ENCODE measurements at places on chromosomes 4 and X.

DNA sequence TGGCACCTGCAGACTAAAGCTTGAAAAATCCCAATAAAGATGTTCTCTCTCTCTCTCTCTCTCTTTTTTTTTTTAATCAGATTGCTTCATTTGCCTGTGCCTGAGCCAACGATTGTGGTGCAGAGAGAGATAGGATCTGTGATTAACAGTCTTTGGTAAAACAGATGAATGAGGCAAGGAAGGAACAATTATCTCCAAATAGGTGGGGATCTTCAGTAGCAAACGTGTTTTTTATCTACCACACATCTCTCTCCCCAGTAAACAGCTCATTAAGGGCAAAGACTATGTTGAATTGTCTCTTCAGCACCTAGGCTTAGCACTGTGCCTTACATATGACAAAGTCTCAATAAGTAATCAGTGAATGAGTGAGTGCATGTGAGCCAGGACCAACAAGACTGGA lies 96.3 kb downstream of the SMIM20 start:
- DNase-seq = no peak

- no peak for DNase-seq
Observed at GRCh38 chr4:54187148-54187547, 41.9 kb upstream of the PDGFRA start.

DNA sequence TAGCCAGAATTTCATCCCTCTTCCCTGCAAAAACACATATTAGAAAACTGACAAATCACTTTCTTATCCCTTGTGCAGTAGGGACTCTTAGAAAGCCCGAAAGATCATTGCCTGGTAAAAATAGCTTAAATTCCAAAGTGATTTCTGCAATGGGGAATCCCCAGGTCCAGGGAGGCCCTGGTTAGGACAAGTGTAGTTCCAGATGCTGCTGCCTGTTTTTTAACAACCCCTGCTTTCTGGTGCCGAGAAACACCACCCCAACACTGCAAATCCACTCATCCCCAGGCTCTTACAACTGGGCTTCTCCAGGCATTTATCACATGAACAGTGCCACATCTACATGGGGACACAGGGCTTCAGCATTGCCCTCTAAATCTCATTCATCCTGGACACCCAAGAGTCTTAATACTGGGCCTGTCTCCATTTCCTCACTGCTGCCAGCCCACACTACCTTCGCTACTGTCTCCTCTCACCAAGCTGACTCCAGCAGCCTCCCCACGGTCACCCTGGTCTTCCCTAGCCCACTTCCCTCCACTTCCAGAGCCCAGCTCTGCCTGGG lies 112.2 kb upstream of the PSAPL1 start:
- no peak for DNase-seq

- DNase-seq = no peak
Observed at GRCh38 chr4:1400831-1401408, 5.3 kb downstream of the NKX1-1 start.

DNA sequence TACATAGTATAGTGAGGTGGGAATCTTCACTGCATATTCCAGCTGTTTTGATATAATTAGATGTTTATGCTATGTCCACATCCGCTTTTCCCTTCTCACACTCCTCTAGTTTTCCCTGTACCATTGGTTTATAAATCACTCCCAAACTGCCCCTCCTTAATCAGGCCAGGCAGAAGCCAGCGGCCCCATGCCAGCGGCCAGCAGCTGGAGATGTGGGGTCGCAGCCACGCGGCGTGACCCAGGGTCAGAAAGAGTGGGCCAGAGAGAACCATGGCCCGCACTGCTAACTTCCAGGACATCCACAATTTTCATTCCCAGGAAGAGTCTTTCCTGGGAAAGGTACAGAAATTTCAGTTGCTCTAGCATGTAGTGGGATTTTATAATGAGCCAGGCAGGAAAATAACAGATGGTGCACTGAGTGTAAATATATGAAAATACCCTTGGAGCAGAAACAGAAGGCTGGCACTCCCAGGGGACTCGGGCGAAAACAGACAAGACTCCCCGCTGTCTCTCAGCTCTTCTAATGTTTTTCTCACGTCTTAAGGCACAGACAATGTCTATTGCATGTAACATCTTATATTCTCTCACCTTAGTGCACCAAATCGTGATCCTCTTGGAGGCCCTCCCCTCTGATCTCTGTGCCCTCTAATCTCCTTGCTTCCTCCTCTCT lies 145.9 kb upstream of the ZFP42 start:
- DNase-seq = no peak

GRCh38 chr4:170386971-170387370 lies 297.2 kb upstream of the AADAT start:
- DNase-seq = no peak

GRCh38 chr4:105148776-105149175 lies 2.1 kb downstream of the TET2 start:
- DNase-seq = no peak

GRCh38 chr4:128782076-128782715 lies 27.3 kb upstream of the JADE1 start:
- peak; percentile 31 for DNase-seq

DNA sequence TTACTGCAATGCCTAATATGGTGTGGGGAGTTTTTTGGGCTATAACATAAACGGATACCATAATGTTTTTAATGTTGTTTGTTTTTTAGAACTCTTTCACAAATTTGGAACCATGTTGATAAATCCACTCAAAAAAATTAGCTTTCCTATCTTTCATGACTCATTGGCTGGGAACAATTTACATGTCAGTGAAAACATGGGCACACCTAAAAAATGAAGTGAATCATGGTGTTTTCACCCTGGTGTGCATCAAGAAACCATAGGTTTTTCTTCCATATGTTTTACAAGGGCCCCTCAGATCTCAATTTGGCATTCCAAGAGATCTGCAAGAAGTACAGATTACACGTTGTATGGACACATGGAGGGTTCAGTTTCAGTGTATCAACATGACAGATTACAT lies 207.1 kb downstream of the NWD2 start:
- no peak for DNase-seq

GRCh38 chrX:129600981-129601424 lies 53.8 kb downstream of the APLN start:
- DNase-seq = no peak

DNA sequence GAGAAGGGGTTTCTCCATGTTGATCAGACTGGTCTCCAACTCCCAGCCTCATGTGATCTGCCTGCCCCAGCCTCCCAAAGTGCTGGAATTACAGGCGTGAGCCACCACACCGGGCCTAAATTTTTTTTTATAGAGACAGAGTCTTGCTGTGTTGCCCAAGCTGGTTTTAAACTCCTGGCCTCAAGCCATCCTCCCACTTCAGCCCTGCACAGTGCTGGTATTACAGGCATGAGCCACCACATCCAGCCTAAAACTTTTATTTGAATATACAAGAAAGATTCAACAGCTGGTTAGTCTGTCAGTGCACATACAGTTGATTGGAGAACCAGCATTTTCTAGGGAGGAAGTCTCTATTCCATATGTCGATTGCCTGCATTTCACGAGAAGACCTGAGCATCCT lies 91.2 kb downstream of the LRP2BP start:
- DNase-seq = no peak

GRCh38 chr4:53686521-53686920 lies 95.2 kb upstream of the LNX1 start:
- no peak for DNase-seq

- DNase-seq = no peak
Observed at GRCh38 chr4:26807330-26807729, 53.3 kb upstream of the STIM2 start.

DNA sequence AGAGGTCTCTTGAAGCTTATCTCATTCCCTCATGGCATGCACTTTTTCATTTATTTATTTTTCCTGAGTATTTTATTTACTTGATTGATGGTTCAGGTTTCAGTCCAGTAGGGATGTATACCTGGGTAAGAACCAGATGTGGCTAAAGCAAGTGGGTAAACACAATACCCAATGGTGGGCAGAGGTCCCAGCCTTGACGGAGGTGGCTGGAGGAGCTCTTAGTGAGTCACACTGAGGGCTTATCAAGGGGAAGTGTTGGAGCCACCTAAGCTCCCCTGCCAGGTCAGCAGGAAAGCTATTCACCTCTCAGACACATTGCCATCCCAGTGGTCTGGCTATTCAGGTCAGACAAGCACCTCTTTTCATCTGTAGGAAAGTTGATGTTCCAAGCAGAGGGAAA lies 236.2 kb upstream of the MAGEB16 start:
- no peak for DNase-seq

- no peak for DNase-seq
Observed at GRCh38 chr4:153731239-153731638, 28.6 kb downstream of the RNF175 start.

- DNase-seq = no peak
Observed at GRCh38 chr4:125750828-125751466, 436.2 kb downstream of the FAT4 start.

DNA sequence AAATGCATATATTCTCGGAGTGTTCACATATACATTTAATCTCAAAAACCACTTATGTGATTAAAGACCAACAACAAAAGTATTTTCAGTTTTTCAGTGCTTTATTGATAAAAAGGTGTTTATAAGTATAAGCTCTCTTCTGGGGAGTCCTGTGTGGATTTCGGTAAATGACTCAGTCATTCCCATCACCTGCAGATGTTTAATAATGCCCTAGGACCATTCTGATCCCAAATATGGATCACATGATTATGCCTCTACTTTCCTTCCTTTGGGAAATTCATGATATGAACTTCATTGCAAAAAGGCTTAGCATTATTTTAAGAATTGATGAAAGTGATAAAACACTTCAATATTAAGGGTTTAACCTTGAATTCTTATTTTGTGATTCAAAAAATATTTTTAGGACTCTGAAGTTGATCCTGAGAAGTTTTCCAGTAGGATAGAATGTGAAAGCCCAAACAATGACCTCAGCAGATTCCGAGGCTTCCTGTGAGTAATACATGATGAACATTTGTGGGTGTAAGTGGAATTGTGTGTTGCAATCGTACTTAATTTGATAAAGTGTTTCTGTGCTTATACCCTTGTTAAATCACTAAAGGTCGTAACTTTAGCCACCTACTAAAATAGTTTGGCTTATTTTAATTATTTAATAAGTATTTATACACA lies 40.2 kb downstream of the ATP10D start:
- no peak for DNase-seq

DNA sequence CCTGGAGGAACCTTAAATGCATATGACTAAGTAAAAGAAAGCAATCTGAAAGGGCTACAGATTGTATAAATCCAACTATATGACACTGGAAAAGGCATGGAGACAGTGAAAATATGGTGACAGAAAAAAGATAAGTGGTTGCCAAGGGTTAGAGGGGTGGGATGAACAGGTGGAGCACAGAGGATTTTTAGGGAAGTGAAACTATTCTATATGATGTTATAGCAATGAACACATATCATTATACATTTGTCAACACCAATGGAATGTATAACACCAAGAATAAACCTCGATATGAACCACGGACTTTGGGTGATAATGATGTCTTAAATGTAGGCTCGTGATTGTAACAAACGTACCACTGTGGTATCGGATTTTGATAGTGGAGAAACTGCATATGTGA lies 40.7 kb downstream of the NPY5R start:
- DNase-seq = no peak

DNA sequence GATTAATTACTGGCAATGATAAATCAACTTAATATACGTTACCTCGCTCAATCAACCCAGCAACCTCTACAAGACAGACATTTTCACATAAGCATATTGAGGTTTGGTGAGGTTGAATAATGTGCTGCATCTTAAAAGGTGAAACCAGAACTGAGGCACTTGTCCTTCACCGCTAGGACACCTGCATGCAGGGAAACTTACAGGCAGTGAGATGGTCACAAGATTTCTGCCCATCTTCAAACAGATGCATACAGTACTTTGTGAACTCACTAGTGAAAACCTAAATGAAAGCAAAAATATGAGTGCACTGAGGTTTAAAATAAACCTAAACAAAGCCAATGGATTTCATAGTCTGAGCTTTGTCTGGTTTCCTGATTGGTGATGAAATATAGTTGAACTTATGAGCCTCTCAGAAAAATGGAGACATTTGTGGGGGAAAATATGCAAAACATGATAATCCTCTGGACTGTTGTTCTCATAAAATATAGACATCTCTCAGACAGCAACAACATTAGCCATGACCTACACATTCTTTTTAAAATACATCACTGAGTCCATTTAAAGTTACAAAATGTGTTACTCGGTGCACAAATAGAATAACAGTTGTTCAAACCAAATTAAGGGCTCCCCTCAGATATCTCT lies 20.9 kb upstream of the PRSS12 start:
- no peak for DNase-seq

DNA sequence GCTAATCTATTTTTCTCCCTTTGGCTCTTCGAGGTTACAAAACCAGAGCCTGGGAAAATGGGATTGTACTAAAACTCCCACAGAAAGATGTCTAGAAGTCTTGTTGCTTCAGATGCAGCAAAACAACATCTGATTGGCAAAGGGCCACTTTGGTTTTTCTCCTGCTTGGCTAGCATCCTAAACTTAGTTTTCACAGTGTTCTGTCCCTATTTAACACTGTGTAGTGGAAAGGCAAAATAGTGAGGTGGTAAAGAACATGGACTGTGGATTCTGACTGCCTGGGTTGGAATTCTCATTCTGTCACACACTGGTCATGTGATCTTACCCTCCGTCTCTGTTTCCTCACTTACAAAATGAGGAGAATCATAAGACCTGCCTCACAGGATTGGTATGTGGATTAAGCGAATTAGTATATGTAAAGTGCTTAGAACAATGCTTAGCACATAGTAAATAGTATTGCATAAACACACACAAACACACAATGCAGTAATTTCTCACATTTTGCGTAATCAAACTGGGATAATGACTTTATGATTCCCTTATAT lies 23.5 kb downstream of the TIGD2 start:
- DNase-seq = no peak

DNA sequence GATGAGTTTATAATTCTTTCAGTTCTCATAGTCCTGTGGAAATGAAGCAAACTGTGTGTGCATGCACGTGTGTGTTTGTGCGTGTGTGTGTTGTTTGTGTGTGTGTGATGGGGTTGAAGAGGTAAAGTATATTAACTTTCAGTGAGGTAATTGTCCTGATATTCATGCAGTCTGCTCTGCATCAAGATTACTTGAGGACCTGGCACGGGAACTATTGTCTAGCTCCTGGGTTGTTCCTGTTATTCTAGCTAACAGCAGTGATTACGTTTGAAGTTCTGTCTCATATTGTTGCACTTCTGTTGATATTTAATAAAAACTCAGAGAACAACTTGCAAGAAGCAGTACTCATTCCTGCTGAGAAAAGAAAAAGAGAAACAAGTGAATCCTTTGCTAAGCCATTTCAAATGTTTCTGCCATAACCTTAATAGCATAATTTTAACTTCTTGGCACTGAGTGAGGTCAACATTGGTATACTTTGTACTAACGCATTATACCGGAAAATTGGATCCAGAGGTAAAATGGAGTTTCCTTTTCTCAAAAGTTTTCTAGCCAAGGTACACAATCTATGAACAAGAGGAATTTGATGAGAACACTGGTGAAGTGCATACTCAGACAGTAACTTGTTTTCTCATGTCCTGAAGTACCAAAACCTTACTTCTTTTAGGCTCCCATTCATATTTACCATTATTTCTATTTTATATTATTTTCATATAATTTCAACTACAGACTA lies 113.2 kb downstream of the SPCS3 start:
- DNase-seq = no peak

Data from stimulated activated CD8-positive, alpha-beta memory T cell treated with anti-CD3 and anti-CD28 coated beads, Interleukin-4, amount 100 ng/mL, for 1 hour (primary cell).